ENCODE measurements at places on chromosomes 6 and 20.

GRCh38 chr20:46253391-46253790, 54.9 kb downstream of the CDH22 start:
- DNase-seq = no peak

DNA sequence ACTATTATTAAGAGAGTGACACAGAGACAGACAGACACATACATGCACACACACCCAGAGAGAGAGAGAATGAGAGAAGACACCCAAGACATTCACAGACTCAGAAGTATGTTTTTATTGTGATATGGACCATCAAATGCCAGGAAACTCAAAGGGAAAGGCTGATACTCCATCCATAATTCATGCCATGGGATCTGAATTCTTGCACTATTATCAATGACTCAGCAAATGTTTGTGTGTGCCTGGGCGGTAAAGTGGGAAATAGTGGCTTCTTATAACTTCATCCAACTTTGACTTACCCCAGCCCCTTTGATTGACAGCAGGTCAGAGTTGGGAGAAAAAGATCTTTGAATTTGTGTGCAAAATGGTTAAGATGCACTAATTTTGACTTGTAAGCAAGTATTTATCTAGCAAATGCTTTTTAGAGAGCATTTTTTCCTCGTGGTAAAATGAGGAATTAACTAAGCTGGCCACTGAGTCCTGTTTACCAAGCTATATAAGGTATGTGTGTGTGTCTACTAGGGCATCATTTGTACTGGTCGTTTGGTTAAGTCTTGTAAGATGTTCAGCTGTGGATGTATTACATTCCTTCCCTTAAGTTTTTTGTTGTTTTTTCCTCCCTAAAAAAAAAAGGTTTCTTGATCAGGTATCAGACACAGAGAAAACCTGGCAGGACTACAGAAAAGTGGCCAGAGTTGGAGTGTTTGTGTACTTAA, 3.0 kb upstream of the CCN2 start:
- DNase-seq = no peak

DNA sequence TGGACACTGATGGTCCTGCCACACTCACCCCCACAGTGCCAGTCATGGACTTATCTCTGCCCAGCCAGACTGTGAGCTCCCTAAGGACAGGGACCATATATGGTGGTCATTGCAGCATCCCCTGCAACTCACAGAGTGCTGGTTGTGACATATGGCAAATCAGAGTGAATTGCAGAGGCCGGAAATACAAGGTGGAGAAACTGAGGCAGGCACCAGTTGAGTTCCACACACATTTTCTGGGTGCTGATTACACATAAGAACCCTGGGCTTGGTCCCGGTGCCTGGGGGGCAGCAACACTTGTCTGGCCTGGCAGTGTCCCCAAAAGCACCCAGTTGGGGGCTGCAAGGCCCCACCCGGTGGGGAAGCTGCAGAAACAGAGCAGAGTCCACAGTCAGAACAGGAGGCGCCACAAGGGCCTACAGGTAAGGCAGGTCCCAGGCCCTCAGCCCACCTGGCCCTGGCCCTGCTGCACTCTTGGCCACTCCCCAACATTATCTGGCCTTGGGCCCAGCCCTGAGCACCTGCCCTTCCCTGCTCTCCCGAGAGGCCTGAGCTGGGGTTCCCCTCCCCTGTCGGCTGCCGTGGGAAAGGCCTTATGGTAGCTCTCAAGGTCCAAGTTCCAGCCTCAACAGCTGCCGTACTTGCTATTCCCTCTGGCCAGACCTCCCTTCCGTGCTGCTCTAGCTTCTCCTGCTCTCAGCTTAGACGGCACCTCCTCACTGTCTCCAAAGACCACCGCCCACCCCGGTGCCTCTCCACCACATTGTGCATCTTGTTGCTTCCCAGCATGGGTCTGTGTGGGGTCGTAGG, 140.8 kb upstream of the PTPN1 start:
- DNase-seq = no peak

- no peak for DNase-seq
Measured at GRCh38 chr20:50731930-50732690, 730 bp downstream of the PARD6B start.

Measured in COR-L47 (cell line).